ENCODE measurements at places on chromosomes 2 and 18.

GRCh38 chr2:141079231-141079630, 1051.6 kb downstream of the LRP1B start:
- no peak for DNase-seq

DNA sequence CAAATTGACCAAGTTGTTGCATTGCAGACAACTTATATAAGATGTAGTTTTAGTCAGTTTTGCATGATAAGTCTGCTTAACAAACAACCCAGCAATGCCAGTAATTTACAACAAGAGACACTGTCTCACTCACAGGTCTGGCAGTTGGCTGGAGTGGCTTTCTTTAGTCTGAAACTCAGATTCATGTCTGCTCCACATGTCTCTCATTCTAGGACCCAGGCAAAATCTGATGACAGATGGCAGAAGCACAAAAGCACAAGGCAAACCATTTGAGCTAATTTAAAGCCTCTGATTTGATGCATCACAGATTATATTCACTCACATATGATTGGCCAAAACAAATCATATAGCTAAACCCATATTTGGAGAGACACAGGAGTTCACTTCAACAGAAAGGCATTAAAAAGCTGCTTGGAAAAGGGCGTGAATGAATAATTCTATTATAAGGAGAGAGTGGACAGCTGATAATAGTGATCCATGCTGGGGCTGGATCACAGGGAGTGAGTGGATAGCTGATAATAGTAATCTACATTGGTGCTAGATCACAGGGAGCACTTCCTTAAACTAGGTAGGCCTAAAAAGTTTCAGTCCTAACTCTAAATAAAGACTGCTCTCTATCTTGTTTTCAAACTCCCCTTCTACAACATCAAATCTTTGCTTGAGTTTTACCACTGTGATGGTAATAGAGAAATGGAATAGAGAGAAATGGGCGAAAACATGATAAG, 593.2 kb upstream of the ZNF804A start:
- no peak for DNase-seq

DNA sequence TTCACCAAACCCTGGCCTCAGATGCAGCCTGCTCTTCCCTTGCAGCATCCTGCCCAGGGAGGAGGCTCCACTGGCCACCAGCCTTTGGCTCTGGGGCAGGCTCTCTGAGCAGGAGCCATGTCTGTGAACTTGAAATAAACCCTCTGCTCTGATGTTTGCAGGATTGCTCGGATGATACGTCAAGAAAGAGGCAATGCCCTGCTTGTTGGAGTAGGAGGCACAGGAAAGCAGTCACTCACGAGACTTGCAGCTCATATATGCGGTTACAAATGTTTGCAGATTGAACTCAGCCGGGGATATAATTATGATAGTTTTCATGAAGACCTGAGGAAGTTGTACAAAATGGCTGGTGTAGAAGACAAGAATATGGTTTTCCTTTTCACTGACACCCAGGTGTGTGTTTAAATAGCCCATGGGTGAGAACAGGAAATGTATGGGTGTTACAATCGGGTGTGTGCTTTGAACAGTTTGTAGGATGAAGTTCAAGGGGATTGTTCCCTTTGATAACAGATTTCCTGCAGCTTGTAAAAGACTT, 177.9 kb downstream of the DNAH6 start:
- DNase-seq, result no peak

- DNase-seq, result no peak
These were observed 7.5 kb downstream of the CCDC93 start for GRCh38 chr2:118006326-118006725.

- DNase-seq, result no peak
These were observed 20.6 kb upstream of the SLC38A11 start for GRCh38 chr2:164975891-164976290.

DNA sequence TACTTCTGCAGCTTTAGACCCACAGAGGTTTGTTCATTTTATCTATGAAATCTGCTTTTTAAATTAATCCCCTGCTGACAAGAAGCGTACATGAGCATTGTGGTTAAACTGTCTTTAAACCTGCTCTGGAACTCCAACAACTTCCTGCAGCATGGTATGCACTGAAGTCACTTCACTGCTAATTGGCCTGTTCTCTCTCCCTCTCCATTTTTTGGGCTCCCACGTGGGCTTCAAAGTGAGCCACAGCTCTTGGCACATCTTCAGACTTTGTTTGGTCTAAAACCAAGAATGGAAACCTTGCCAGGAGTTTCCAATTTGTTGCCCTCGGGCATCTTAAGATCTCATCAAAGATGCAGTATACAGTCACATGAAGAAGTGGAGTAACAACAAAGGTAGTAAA, 311.4 kb downstream of the LRRTM1 start:
- no peak for DNase-seq

- DNase-seq, result no peak
These were observed 6.0 kb upstream of the PRKD3 start for GRCh38 chr2:37330681-37331080.

GRCh38 chr2:222136106-222136630, 162.6 kb downstream of the PAX3 start:
- no peak for DNase-seq

DNA sequence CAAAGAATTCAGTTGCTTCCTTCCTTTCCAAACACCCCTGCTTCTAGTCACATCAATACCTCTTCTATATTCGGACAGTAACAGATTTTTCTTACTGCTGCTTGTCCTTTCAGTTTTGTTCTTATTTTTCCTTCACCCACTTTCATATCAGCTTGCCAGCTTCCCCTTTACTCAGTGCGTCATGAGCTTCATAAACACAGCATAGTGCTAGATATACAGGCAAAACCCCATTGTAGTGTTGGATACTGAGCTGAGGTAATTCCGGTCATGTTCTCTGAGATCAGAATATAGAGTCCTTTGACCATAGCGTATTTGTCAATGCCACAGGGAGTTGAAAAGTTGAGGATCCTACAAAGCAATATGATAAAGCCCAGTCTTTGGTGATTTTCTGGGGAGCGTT, 2.4 kb downstream of the FARP2 start:
- DNase-seq, result no peak

- DNase-seq, result no peak
These were observed 154.7 kb upstream of the CNTNAP5 start for GRCh38 chr2:123870206-123870880.

- DNase-seq, result no peak
These were observed 1.3 kb downstream of the AMMECR1L start for GRCh38 chr2:127884436-127884835.

GRCh38 chr2:199606193-199606780, 148.5 kb upstream of the SATB2 start:
- no peak for DNase-seq

- no peak for DNase-seq
These were observed 57.7 kb downstream of the HAUS1 start for GRCh38 chr18:46161703-46162396.

GRCh38 chr2:15159751-15160177, 401.4 kb downstream of the NBAS start:
- DNase-seq, result peak; percentile 12

GRCh38 chr18:30175061-30175574, 867.4 kb downstream of the DSC3 start:
- no peak for DNase-seq

GRCh38 chr2:173989160-173989883, 24.1 kb upstream of the SP3 start:
- DNase-seq, result no peak

DNA sequence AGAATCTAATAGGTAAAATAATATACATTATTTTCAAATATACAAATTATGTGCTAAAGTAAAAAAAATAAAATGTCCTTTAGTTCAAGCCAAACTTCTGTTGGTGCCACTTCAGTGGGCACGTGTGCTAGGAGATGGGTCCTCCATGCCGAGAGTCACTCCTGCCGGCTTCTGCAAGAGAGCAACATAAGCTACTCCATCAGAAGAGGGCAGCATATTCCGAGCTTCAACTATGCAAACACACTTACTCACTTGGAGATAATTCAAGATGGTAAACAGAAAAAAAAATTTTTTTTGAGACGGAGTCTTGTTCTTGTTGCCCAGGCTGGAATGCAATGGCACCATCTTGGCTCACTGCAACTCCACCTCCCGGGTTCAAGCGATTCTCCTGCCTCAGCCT, 24.4 kb downstream of the CNOT11 start:
- no peak for DNase-seq

DNA sequence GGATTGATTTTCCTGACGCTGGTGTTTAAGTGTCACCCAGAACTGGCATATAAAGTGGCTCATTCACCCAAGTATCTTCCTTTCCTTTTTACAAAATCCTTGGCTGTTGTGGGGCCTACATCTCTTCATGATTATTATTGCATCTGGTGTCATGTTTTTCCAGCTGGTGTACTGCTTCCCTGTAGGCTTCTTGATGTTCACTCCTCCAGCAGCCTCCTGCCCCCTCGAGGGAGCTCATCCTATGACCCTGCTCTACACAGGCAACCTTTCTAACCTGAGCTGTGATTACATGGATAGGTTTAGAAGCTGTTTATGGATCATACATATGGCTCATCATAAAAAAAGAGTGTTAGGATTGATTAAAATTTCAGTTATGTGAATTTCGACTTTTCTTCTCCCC, 12.4 kb upstream of the AGPS start:
- no peak for DNase-seq

DNA sequence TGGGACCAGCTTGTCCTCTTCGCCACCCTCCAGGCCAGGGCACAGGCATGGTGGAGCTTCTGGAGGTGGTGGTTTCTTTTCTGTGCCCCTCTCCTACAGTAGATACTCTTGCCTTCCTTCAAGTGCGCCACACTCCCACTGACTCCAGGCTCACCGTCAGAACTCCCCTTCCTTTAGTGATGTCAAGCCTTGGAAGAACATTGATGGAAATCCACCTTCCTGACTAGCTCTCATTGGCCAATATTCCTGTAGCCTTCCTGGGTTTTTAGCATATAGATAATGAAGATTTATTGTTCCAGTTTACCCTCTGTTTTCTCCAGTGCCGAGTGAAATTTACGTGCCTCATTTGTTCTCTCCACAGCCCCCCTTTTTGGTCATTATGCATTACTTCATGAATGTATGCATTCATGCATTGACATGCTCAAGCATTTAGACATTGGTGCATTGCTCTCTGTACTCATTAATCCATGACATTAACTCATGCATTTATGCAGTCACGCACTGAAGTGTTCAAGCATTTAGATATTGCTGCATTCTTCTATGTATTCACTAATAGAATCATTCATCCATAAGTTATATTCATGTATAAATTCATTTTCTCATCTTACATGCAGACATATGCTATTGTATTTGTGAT, 37.3 kb downstream of the PLB1 start:
- DNase-seq, result no peak

DNA sequence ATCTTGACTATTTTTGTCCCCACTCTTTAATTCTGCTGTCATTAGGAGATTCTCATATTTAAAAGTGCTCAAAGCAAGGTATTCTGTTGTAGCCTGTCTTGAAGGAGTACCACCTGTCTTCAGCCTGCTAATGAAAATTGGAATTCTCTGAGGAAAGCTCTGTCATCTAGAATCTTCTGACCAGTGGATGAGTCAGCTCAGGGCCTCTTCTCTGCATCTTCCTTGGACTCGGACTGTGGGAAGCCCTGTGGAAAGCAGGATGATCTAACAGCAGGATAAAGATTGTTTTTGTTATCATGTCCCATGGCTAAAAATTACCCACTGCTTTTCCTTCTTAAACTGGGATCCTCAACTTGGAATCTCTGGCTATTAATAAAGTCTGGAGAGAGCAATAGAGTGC, 18.7 kb upstream of the TMEM200C start:
- DNase-seq, result no peak
